ENCODE measurements at places on chromosomes 2 and 18.

DNA sequence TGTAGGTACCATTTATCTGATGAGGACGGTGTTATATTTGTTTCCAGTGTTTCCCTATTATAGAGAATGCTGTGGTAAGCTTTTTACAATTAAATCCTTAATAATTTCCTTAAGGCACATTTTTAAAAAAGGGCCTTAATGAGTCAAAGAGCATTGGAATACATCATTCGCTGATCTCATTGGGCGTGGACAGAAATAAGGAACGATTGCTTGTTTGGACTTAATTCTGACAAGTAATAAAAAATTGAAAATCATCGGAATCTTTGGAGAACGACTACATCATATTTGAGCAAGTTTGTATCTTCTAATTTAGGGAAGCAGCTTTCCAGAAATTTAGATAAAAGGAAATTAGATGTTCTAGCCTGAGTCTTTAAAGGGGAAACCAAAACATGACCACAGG is 11.3 kb downstream of the AGPS start:
- DNase-seq: no peak

GRCh38 chr18:80228051-80228848 is 19.1 kb downstream of the PARD6G start:
- DNase-seq: no peak

DNA sequence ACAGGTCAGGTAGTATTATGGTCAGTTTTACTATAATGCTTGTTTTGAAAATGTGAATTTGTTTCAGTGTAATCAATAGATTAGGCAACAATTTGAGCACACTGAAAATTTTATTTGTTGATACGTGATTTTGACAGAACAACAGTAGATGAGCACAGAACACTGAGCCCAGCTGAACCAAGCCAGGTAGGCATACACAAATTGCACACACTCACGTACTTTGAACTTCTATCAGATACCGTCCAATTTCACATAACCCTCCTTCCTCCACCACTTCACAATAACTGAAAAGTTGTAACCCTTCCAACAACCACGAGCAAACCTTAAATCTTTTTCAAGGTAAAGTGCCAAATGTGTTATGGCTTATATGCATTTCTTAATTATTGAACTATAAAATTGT is 229.5 kb upstream of the TMEFF2 start:
- DNase-seq: no peak

DNA sequence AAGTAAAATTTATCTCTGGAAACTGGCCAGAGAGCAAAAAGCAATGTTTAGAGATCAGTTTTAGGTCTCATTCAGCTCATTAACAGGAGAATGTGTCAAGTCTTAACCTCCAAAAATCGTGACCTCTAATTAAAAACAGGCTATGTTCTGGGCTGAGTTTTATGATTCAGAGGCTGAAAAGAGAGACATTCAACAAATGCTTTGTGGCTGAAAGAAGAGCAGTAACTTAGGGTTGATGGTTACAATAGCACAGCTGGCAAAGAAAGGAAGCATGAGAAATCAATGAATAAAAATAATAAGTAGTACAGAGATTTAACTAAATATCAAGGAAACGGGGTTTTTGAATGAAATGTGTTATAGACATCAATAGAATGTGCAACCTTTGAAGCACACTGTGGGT is 13.1 kb downstream of the TGIF1 start:
- no peak for DNase-seq

DNA sequence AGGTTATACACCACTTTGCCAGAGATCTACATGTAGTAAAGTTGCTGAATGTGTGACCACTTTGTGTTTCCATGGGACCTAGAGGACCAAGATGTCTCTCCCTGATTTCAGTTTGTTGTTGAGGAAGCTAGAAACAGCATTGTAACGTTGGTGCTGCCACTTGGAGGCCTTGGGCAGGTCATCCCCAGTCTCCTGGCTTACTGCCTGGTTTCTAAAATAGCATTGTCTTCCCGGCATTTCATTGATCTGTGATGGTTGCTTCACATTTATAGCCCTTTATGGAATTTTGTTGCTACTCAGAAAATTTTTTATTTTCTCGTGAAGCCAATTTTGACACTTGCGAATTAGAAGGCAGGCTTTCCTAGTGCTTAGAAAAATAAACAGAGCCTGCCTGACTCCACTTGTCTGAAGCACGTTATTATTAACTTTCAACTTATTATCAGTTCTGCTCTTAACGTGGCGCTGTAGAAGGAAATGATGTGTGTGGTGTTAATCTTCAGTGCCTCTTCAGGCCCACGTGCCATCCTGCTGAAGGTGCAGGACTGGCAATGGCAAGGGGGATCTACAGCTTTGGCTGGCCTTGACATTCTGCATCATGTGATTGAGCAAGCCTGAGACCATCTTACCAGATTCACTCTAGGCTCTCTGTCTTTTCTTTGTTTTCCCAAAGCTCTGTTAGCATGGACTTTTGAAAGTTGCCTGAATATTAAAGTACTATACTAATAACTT is 59.9 kb downstream of the INPP4A start:
- no peak for DNase-seq

- DNase-seq: no peak
Observed at GRCh38 chr2:39568561-39569006, 97.1 kb upstream of the TMEM178A start.

DNA sequence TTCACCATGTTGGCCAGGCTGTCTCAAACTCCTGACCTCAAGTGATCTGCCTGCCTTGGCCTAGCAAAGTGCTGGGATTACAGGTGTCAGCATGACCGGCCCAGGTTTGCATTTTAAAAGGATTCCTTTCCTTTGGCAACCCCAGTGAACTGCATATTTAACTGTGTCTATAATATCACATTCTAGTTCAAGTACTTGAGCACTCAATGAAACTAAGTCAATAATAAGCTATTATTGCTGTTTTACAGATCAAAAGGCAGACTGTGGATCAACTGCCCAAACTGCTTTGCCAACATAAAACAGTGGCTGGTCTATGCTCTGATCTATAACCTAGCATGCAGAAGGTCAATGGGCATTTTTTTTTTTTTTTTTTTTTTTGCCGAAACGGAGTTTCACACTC is 144.5 kb downstream of the USP34 start:
- no peak for DNase-seq

GRCh38 chr2:144513388-144514101 is 6.4 kb downstream of the ZEB2 start:
- DNase-seq: no peak

DNA sequence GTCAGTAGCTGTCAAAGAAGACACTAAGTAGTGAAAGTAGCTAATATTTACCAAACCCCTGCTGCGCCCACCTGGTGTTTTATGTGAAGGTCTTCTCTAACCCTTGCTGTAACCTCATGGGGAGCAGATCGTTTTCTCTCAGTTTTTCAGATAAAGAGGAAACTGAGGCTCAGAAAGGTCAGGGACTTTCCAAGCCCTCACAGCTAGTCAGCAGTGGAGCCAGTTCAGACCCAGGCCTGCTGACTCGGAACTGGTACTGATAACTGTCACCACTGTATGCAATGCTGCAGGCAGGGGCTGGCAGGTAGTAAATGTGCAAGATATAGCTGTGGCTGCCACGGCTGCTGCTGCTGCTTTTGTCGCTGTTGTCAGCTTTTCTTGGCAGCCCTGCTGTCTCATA is 69.1 kb downstream of the LRRFIP1 start:
- DNase-seq: no peak

GRCh38 chr2:197986977-197987376 is 182.6 kb downstream of the PLCL1 start:
- no peak for DNase-seq

GRCh38 chr2:86372641-86373502 is 35.4 kb upstream of the REEP1 start:
- DNase-seq: no peak

DNA sequence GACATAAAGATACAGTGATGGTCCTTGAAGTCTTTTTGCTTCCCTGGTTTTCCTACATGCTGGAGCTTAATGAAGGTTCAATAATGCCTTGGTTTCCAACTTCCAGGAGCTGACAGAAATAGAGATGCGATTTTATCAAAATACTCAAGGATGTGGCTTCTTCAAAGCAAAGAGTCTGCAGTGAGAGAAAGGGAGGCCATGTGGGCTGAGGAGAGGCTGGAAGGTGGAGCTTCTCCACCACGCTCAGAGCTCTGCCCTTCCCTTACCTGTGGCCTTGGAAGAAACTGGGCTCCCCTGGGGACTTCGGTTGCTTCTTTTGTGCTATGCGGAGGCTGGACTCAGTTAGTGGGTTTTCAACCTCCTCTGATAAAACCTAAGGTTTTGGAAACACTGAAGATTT is 175.0 kb upstream of the APCDD1 start:
- DNase-seq: no peak

- DNase-seq: no peak
Observed at GRCh38 chr2:191174442-191174841, 23.6 kb upstream of the STAT4 start.

DNA sequence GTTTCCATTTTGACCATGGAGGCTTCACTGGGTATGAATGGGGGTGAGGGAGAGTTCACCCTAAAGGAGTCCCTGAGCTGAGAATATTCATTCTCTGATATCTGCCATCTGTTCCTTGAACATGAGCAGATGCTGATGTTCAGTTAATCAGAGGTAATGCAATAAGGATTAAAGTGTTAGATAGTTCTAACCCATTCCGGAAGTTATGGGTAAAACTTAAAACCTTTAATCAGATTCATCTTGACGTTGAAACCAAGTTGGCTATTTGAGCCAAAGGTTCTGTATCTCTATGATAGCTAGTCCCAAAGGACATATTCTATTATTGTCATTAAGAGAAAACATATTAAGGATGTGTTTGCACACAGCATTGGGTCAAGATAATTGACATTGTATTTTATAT is 268.9 kb downstream of the PLCL1 start:
- DNase-seq: peak; percentile 85

DNA sequence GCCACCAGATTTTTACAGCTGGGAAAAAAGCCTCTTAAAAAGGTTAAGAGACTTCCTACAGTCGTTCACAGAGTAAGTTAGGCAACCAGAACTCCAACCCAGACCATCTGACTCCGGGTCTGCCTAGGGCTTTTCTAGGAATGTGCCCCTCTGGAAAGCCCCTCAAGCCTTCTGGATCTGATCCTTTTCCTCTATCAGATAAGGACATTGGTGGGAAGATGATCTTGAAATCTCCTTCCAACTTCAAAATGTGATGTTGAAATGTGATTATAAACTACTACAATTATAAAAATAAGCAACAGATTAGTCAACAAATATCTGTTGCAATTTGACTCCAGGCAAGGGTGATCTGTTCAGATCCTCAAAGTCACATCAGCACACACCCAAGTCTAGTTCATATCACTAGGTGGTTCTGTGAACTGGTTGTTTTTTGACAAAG is 270.4 kb downstream of the ARHGAP15 start:
- DNase-seq: no peak

DNA sequence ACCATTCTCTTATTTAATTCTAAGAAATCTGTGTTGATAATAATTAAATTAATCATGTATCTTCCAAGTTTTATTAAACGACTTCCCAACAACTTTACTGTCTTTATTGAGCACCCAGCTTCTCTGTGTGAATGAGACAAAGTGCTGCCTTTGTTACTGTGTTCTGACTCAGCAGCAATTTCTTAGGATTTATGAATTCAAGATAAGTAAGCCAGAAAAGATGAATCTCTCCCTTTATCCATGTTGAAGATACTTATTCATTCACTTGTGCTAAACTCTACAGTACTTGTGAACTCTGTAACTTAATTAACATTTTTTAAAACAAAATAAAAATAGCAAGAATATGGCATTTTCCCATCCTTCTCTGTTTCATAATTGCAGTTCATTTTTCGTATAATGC is 1403.3 kb upstream of the DDX18 start:
- DNase-seq: no peak

DNA sequence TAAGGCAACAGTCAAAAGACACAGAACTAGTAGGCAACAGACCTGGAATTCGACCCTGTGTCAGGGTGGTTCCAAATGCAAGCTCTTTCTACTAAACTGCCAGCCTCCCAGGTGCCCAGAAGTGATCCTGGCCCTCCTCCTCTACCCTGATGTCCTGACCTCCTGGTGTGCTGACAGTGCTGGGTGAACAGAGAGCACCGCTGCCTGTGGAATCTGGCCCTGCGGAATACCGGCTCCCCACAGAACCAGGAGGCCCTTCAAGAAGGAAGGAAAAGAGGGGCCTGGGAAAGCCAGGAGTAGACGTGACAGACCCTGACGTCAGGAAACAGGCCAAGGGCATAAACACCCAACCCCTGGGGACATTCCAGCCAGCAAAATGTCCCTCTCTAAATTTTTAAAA is 120.3 kb downstream of the NOL10 start:
- DNase-seq: no peak

DNA sequence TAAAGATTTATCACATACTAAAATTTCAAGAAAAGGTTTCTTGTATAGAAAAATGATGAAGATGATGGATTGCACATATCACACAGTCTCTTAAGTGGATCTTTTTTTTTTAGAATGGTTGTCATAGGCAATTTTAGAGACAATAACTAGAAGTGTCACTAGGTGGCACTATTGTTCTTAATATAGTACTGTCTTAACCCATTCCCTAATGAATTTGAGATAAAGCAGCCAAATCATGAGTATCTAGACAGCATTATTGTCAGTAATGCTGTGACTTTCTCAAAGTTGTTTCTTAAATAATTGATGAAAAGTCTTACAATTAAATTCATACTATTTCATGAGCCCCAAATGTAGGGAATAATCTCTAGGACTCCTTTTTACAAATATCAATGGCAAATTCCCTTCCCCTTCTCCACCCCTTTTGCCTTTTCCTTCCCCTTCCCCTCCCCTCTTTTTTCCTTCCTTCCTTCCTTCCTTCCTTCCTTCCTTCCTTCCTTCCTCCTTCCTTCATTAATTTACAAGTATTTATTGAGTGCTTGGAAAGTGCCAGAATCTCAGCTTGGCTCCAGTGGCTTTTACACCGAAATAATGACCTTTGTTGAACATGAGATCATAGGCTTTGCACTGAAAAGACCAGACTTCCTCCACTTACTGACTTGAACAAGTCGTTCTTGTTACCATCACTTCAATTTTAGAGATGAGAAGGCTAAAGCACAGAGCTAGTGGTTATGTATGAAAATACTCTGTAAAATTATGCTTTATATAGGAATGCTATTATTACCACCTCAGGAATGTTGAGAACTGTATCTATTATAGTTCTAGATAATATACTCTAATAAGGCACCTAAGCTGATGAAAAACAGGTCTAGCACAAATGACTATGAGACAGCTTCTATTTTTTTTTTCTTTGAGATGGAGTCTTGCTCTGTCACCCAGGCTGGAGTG is 19.8 kb downstream of the MYL12B start:
- no peak for DNase-seq
